ENCODE measurements at places on chromosomes 1 and 21. TPM values are rescaled to one million over a fixed set of nuclear protein-coding genes. Genes with fewer than 3 reads are reported as not detected.

PTGER3 gene
- total RNA-seq, result 1.4 TPM

TMEM269 gene
- total RNA-seq, result 0.18 TPM

CELA2B gene
- total RNA-seq, result 2.7 TPM

DNA sequence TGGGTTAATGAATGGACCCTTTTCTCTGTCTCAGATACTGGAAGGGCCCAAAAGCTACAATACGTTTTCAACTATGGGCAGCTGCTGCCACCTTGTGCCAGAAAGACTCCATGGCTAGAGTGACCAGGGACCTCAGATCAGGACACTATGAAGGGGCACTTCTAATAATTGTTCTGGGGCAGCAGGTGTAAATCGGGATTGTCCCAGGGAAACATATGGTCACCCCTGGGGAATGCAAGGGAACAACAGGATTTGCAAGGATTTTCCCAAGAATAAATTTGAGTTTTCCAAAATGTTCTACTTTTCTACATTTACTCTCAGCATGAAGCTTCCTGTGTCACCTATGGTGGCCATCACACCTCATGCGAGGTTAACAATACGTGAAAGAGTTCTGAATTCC lies 12.0 kb upstream of the FCAMR start:
- no peak overlapping the region for H3K27ac ChIP-seq
- peak; percentile 54 for DNase-seq
- H3K36me3 ChIP-seq, result no peaks in the 10 kb centered on the region
- no peak overlapping the region for H3K4me3 ChIP-seq
- H3K27me3 ChIP-seq, result peaks cover 16% of the 10 kb centered on the region

DNA sequence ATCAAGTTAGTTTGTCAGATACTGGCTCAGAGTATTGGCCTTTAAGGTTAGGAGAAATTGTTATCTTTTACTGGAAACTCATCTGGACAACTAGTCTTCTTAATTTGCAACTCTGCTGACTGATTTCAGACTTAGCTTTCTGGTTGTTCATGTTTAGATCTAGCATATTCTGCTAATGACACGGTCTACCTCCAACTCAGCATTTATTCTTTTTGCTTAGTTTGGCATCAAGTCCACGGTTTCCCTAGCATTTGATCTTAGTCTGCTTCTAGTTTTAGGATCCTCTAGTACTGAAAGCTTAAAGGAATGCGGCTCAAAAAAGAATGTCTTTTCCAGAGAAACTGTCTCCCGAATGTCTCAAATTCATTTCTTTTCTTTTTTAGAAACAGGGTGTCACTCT lies 75.6 kb upstream of the SLFNL1 start:
- no peak overlapping the region for H3K27ac ChIP-seq
- no peaks in the 10 kb centered on the region for H3K27me3 ChIP-seq

DNA sequence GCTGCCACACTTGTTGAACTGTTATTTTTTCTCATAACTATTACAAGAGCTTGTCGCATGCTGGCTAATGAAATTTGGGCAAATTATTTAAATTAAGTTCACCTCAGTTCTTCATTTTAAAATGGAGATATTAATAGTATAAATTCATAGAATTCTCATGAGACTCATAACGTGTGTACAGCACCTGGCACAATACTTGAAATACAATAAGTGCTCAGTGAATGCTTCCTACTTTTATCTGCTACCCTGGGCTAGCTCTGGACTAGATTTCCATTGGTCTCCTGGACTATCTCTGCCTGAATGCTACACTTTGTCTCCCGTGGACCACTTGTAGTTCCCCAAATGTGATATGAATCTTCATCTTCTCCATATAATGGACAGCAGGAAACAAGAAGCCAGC lies 919 bp downstream of the SLAMF6 start:
- no peaks in the 10 kb centered on the region for H3K27me3 ChIP-seq
- H3K27ac ChIP-seq, result no peak overlapping the region
- no peaks in the 10 kb centered on the region for H3K4me1 ChIP-seq
- no peak for DNase-seq

DNA sequence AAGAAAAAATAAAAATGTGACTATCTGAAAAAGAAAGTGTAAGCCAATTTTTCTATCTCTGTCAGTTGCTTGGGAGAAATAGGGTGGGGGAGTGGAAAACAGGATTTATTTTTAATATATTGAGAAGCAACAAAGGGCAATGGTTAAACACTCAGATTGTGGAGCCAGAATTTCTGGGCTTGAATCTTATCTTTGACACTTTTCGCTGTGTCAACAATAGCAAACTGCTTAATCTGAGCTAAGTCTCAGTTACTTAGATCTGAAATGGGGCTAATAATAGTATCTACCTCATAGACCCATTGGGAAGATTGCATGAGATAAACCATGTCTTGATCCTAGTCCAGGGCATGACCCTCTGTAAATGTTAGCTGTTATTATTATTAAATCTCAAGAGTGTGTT lies 468.1 kb downstream of the ADGRL2 start:
- peak; percentile 71 for DNase-seq
- no peaks in the 10 kb centered on the region for H3K27me3 ChIP-seq
- no peak overlapping the region for H3K27ac ChIP-seq
- H3K36me3 ChIP-seq, result no peaks in the 10 kb centered on the region
- H3K4me3 ChIP-seq, result no peak overlapping the region

GRCh38 chr1:207352554-207352953 lies 31.1 kb downstream of the CD55 start:
- H3K36me3 ChIP-seq, result no peaks in the 10 kb centered on the region
- DNase-seq, result no peak
- no peak overlapping the region for H3K4me3 ChIP-seq
- H3K27ac ChIP-seq, result no peak overlapping the region
- no peaks in the 10 kb centered on the region for H3K27me3 ChIP-seq
- no peaks in the 10 kb centered on the region for H3K4me1 ChIP-seq

- peaks cover 27% of the 10 kb centered on the region for H3K36me3 ChIP-seq
- DNase-seq, result no peak
- no peaks in the 10 kb centered on the region for H3K4me1 ChIP-seq
Observed at GRCh38 chr1:111696330-111696729, 42.9 kb downstream of the INKA2 start.

- no peak for DNase-seq
- H3K4me3 ChIP-seq, result no peak overlapping the region
- H3K4me1 ChIP-seq, result no peaks in the 10 kb centered on the region
- no peak overlapping the region for H3K27ac ChIP-seq
- H3K36me3 ChIP-seq, result no peaks in the 10 kb centered on the region
Observed at GRCh38 chr1:30508611-30509010, 214.8 kb downstream of the MATN1 start.

- H3K36me3 ChIP-seq, result no peaks in the 10 kb centered on the region
- H3K27me3 ChIP-seq, result no peaks in the 10 kb centered on the region
- H3K4me1 ChIP-seq, result no peaks in the 10 kb centered on the region
- H3K4me3 ChIP-seq, result no peak overlapping the region
- no peak overlapping the region for H3K27ac ChIP-seq
Observed at GRCh38 chr21:25872271-25872670, 137.5 kb downstream of the GABPA start.

- DNase-seq, result no peak
- peaks cover 6% of the 10 kb centered on the region for H3K36me3 ChIP-seq
- no peak overlapping the region for H3K27ac ChIP-seq
- H3K27me3 ChIP-seq, result no peaks in the 10 kb centered on the region
- H3K4me3 ChIP-seq, result no peak overlapping the region
Observed at GRCh38 chr1:183968386-183968785, 69.1 kb downstream of the COLGALT2 start.
